Heart left ventricle (tissue), 16 donors: ENCODE measurements at places on chromosomes 1 and 21. TPM values are rescaled to one million over a fixed set of nuclear protein-coding genes. Genes with fewer than 3 reads are reported as not detected.

GRCh38 chr1:199041173-199041914 lies 402.5 kb downstream of the PTPRC start:
- DNase-seq: no peak

- no peak for DNase-seq
Observed at GRCh38 chr1:192538407-192539296, 36.9 kb upstream of the RGS1 start.

DNA sequence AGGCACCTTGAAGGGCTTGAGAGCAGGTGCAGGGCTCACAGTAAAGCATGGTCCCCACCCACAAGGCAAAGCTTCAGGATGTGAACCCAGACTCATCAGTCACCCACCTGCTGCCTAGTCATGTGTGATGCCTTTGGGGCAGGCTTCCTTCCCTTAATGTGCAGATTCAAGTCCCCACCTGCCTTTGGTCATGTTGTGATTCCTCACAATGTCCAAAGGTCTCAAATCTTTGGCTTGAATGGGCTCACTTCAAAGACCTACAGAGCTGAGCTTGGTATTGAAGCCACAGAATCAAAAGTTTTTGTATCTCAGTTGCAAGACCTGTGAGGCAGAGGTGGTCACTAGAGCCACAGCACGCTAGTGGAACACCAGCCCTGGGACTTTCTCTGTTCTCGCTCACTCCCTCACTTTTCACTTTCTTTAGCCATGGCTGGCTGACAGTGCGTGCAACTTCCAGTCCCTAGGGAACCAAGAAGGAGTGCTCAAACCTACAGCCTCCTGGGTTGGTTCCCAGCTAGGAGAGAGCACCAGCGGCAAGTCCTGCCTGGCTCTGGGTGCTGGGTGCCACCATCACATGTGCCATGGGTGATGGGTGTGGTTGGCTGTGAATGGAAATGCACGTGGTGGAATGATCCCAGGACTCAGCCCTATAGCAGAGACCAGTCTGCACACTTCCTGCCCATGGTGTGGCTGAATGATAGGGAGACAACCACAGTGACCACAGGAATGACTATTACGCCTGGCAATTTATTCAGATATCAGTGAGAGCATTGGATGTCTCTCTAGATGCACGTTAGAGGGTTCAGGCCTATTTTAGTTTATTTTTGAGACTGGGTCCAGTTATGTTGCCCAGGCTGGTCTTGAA lies 26.4 kb upstream of the CLIC6 start:
- DNase-seq: no peak

DNA sequence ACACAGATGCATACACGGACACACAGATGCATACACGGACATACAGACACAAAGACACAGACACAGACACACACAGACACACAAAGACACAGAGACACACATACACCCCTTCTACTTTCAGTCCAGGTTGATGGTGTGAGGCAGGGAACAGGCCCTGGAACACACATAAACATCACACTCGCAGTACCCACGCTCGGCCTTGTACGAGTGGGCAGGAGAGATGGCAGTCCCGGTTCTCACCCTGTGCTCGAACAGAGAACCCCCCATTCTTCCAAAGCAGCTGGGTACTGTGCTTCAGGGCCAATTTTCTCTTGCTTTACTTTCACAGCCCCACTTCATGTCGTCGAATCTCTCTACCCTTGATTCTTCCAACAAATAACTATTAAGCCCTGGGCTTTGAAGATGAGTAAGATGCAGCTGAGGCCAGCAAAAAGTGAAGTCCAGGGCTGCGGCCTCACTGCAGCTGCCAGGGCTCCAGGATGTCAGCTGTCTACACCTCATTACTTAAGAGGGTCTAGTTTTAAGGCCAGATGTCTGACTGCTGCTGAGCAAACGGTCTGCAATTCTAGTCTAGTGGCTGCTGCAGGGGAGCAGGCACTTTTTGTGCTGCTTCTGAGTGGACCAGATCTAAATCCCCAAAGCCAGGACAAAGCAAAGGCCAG lies 90.1 kb downstream of the PGBD5 start:
- DNase-seq: no peak

GRCh38 chr1:1020000-1020404 lies at the start of gene AGRN:
Gene AGRN (plus strand): TSS chr1:1020120. CDS start chr1:1020173, 53 bp downstream.
- no peak for DNase-seq

- DNase-seq: no peak
Observed at GRCh38 chr1:21457654-21458053, 17.7 kb downstream of the NBPF3 start.

DNA sequence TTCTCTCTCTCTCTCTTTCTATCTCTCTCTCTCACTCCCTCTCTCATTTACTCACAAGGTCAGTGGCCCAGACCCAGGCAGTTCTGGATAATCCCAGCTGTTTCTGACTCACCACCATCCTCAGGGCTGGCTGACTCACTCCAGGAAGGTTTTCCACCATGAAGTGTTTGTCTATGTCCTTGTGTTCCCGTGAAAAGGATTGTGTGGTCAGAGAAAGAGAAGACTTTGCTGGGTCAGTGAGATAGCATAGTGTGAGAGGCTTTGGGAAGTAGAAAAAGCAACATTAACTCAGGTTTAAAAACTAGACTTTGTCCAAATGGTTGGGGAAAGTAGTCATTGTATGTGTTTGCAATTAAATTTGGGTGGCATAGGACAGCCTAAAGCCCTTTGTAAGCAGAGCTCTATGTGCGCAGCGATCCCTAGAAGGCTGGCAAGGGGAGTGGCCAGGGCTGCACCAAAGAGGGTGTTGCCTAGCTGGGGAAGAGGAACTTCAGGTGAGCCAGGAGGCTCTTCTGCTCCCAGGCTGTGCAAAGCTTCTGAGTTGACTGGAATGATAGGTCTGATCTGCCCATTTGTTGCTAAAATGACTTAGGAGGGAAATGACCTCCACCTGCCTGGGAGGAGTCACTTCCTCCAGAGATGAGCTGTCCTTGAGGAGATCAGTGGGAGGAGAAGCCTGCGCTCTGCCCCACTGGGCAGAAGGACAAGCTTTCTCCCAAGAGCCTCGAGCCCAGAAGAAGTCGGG lies 4.9 kb upstream of the CAPN2 start:
- peak; percentile 71 for DNase-seq

DNA sequence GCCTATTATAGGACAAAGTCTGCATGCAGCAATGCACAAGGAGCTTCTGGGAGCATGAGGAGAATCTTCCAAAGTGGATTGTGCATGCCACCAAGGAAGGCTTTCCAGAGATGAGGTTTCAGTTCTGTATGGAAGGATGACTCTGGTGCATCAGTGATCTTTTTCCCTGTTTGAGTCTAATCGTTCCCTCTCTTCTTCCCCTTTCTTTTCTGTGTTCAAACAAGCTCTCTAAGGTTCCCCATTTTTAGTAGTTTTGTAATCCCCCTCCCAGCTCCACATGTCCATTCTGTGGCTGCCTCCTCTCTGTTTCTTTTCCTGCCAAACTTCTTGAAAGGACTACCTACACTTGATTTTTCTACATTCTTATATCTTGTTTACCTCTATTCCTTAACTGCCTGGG lies 43.3 kb upstream of the USP25 start:
- DNase-seq: no peak

GRCh38 chr1:112904831-112905261 lies 51.1 kb downstream of the SLC16A1 start:
- no peak for DNase-seq

- no peak for DNase-seq
Observed at GRCh38 chr1:15483971-15484370, 8.1 kb downstream of the CELA2B start.

GRCh38 chr1:108050911-108051629 lies 86.1 kb upstream of the VAV3 start:
- DNase-seq: no peak

- no peak for DNase-seq
Observed at GRCh38 chr1:53128401-53128800, 14.0 kb downstream of the SLC1A7 start.

DNA sequence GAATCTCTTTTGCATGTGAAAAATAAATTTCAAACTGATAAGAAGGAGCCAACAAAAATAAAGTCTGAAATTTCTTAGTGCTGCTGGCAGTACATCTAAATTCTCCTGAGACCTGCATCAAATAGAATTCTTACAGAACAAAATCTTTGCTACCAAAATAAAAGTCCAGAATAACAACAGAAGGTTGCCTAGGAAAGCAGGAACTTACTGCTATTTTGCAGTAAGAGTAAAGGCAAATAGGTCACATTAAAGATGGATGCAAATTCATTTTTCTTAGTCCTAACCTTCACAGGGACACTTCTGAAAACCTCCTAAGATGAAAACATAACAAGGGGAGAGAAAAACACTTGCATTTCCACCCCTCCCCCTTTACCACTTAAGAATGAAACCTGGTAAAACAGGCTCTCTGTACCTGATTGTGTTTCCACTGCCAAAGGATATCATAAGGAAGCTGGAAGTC lies 59.0 kb downstream of the RUSC1 start:
- DNase-seq: no peak

- no peak for DNase-seq
Observed at GRCh38 chr1:91026777-91027176, 4.9 kb upstream of the ZNF644 start.

DNA sequence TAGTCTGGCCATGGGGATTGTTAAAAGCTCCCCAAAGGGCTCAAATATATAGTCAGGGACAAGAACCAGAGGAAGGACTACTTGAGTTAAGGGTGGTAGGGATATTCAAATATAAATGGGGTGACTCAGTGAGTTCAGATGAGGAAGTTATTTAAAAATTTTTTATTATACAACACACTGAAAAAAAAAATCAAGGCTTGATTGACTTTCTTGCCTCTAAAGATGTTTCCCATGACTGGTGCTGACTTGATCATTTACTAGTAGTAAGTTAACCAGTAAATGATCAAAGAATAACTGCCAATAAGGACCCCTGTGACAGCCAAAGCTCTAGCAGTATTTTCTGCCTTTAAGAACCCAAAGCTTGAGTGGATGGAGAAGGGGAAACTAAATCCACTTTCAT lies 357.6 kb upstream of the NR5A2 start:
- no peak for DNase-seq

DNA sequence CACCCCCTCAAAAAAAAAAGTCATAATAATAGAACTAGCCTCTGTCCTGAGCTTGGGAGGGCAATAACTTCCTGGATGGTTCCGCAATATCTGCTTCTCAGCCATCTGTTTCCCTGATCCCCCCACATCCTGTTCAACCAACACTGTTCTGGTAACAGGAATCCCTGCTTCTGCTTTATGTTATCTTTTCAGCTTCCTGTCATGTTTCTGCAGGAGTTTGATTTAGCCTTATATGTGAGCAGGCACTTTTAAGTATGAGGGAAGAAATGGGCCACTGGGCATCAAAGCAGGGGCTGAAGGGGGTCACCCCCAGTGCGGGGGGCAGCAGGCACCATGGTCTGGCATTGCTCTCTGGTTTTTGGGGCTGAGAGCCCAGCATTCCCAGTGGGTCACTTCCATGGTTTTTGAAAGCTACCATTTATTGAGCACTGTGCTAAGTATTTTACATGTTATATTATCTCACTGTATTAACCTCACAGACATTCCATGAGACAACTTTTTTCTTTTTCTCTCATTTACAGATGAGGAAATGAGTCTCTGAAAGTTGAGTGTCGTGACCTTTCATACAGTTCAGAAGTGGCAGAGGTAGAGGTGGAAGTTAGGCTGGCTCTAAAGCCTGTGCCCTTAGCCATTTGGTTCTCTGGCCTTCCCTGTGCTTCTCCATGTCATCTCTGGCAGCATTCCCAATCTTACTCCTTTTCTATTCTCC lies 61.9 kb downstream of the DNTTIP2 start:
- DNase-seq: no peak

- no peak for DNase-seq
Observed at GRCh38 chr1:87091425-87091824, 177.0 kb downstream of the HS2ST1 start.

GRCh38 chr1:243457363-243457982 lies 201.6 kb downstream of the SDCCAG8 start:
- DNase-seq: no peak

GRCh38 chr1:3533067-3534048 lies 78.0 kb downstream of the MEGF6 start:
- no peak for DNase-seq

DNA sequence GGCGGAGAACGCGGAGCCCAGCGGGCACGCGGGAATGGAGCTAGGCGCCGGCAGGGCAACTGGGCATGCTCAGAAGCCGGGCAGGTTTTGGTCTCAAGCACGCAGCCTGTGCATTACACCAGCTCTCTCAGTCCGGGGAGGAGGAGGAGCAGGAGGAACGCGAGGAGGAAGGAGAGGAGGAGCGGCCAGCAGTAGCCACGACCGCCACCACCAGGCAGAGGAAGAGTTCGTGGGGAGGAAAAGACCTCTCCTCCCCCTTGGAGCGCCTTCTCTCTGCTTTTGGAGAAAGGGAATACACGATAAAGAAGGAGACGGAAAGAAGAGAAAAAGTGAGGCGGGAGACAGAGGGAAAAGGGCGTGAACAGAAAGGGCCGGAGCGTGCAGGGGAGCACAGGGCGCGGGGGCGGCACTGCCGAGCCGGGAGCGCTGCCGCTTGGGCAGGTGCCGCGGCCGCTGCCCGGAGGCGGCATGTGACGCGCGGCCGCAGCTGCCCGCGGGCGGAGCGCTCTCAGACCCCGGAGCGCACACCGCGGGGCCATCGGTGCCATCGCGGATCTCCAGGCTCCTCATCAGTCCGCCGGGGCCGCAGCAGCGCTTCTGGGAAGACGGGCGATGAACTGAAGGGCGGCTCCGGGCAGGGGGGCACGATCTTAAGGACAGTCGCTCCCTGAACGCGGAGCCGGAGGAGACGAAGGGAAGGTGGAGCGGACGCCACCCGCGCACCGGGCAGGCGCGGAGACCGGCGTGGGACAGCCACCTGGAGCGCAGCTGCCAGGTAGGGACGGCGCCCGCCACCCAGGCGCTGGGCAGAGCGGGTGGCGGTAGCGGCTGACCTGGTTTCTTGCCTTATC lies at the start of gene CHRM3:
Gene CHRM3 (plus strand): TSS at position 116 of the 851 bp plus-strand sequence. CDS start 520,884 bp downstream, outside the sequence.
- no peak for DNase-seq

- no peak for DNase-seq
Observed at GRCh38 chr1:183937611-183938010, 99.9 kb downstream of the COLGALT2 start.

GRCh38 chr1:196344453-196344852 lies 263.8 kb downstream of the KCNT2 start:
- DNase-seq: no peak

DNA sequence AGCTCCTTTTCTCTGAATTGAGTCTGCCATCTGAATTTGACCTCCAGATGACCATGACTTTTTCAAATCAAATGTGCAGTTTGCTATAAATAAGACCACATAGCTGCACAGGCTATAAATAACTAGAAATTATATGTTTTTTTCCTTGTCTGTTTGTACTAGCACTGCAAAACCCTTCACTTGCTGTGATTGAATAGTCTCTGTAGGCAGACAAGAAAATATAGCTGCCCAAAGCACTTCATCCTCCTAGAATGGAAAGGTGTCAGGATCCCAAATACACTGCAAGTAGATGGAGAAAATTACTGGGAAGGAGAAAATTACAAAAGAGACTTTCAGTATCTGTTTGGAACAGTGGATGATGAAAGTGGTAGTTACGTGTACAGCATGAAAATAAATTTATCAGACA lies 175.8 kb downstream of the APP start:
- no peak for DNase-seq

- no peak for DNase-seq
Observed at GRCh38 chr21:36263797-36264196, 56.2 kb upstream of the MORC3 start.

CNTN2 gene
- 0.27 TPM for total RNA-seq

CYP4Z1 gene
- total RNA-seq: not detected

FAM110D gene
- total RNA-seq: 2.9 TPM

SPATA21 gene
- total RNA-seq: not detected

TMEM54 gene
- total RNA-seq: 9.2 TPM

MLLT11 gene
- total RNA-seq: 27.8 TPM

ANGPTL3 gene
- not detected for total RNA-seq

FCRL3 gene
- total RNA-seq: 1.0 TPM
